ENCODE measurements at places on chromosomes 5 and 9. TPM values are rescaled to one million over a fixed set of nuclear protein-coding genes. Genes with fewer than 3 reads are reported as not detected.

- DNase-seq: no peak
Measured at GRCh38 chr5:147482706-147483180, 27.1 kb downstream of the DPYSL3 start.

- no peak for DNase-seq
Measured at GRCh38 chr5:32362527-32362926, 49.8 kb upstream of the MTMR12 start.

ZFP2 gene
- 0.18 TPM for total RNA-seq

CARD9 gene
- 17.6 TPM for total RNA-seq

SPAG8 gene
- total RNA-seq: 1.5 TPM

DNA sequence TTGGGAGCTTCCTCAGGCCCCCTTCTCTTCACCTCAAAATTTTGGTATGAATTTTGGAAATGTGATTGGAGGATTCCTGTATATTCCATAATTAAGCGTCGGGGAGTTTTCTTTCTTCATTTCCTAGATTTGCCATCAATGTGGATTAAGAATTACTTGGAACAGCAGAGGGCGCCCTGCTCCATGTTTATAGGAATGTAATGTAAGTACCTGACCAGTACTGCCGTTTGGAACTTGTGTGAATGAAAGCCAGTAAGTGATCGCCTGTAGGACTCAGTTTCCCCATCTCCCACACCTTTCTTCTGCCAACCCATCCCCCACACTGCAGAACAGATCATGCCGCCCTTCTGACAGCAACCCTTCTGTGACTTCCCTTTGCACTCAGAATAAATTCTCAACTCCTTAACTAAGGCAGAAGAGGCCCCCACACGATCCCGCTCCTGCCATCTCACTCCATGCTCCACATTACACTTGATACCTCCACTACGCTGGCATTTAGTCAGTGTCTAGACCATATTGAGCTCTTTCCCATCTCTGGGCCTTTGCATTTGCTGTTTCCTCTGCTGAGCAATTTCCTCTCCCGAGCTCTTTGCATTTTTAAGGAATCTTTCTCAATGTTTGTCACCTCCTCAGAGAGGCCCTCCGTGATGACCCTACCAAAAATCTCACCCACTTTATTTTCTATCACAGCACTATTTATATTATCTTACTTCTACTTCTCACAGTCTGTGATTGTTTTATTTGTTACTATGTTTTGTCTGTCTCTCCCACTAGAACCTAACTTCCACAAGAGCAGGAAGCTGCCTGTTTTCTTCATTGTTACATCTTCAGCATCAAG, 79.5 kb upstream of the HTR4 start:
- DNase-seq: peak; percentile 32

PHF24 gene
- total RNA-seq: 0.11 TPM

DNA sequence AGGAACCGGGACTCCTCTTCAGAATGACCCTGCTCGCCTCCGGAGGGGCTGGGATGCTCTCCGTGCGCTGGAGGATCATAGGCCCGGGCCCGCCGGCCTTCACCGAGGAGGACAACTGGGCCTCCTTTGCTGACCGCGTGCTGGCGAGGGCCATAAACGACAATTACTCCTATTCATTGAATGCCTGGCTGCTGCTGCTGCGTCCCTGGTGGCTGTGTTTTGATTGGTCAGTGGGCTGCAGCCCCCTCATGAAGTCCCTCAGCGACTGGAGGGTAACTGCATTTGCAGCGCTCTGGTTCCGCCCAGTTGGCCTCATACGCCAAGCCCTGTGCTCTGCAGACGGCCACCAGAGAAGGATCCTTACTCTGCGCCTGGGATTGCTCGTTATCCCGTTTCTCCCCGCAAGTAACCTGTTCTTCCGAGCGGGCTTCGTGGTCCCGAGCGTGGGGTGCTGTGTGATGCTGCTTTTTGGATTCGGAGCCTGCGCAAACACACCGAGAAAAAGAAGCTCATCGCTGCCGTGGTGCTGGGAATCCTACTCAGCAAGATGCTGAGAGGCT, 16.6 kb downstream of the OR2V1 start:
- DNase-seq: no peak

HAUS6 gene
- 28.3 TPM for total RNA-seq

GRCh38 chr9:81492710-81493447, 196.5 kb downstream of the TLE1 start:
- DNase-seq: no peak

GRCh38 chr5:41264019-41264418, 50.7 kb upstream of the C6 start:
- DNase-seq: no peak

CER1 gene
- total RNA-seq: not detected

DNA sequence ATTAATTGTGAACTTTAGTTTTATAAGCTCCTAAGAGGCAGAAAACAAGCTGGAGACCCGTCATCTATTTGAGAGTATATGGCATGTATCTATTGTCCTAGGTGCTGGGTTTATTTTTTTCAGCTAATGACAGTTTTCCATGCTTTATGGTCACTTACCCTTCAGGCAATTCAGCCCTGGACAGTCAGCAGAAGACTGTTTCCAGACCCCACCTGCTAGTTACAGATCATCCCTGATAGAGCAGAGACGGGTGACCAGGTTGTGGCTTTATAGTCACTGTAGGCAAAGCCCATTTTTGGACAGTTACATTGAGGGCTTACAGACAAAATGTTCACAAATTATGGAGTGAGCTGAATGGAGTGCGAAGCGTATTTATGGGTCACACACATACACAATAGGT, 1227.5 kb downstream of the FOXD4L5 start:
- no peak for DNase-seq

PLPPR1 gene
- not detected for total RNA-seq

- no peak for DNase-seq
Measured at GRCh38 chr9:69452110-69452782, 127.2 kb downstream of the ENTREP1 start.

DNA sequence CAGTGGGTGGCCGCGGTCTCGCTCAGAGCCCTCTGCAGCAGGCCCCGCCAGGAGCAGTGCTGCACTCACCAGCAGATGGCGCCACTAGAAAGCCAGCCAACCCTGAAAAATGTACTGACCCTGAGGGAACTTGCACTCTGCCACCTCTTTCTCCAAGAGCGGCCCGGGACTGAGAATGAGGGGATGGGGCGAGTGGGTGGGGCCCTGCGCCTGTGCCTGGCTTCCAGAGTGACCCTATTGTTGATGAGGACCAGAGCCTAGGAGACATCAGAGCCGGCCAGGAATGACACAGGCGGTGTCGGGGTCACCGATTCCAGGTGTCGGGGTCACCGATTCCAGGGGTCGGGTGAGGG, 2.9 kb upstream of the IL17B start:
- peak; percentile 59 for DNase-seq

- DNase-seq: no peak
Measured at GRCh38 chr5:109016300-109016699, 268.6 kb downstream of the FER start.

GRCh38 chr9:81237565-81238231, 451.6 kb downstream of the TLE1 start:
- no peak for DNase-seq

HACD4 gene
- 2.4 TPM for total RNA-seq

GRIA1 gene
- not detected for total RNA-seq

DNA sequence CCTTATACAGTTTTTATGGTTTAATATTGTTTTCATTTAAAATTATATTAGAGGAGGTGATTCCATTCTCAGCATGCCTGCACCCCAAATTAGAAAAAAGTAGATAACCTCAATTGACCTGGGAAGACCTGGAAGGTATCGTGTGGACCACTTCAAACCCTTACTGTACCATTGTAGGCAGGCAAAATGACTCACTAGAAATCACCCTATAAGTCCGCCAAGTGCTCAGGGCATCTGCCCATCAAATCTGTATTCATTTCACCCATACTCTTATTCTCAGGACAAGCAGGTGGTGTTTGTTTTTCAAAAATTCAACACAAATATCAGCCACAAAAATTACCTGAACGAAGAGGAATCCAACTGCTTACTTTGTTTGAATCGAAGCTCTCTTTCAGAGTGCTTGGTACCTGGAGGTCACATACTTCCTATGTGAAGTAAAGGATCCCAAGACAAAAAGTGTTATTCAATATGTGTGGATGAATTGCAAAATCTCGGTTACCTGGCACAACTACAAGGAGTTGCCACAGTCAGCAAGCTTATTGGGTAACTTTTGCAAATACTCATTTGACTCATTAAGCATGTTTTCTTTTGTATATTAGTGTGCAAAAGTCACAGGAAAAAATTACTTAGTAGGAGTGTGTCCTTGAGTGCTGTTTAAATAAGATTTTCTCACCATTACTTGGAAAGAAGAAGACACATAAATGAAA, 216.2 kb downstream of the ENC1 start:
- DNase-seq: no peak

SLC6A19 gene
- not detected for total RNA-seq

DNA sequence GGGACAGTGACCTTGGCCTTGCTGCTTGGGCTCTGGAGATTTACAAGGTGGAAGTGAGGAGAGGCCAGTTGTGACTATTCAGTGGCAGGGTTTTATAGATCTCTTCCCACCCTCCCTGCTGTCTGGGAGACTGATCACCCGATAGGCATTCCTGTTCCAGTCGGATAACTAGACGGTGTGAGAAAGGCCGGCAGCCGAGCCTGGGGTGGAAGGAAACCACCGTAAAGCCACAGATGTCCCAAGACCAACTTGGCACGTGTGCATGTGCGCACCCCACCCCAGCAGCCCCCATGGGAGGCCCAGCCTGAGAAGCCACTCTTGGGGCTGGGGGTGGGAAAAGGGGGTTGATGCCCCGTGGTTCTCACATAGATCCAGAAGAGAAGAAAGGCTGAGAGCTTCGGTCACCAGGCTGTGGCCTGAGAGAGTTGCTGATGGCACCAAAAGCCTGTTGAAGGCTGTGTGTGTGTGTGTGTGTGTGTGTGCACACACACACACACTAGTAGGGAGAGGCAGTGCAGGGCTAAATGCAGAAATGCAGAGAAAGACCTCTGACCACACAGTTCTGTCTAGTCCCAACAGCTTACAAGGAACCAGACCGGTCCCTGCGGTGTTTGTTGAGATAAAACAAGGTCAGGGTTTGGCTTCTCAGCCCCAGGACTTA, 225.8 kb downstream of the FANCC start:
- no peak for DNase-seq
